ENCODE measurements at places on chromosomes 12 and 14.

DNA sequence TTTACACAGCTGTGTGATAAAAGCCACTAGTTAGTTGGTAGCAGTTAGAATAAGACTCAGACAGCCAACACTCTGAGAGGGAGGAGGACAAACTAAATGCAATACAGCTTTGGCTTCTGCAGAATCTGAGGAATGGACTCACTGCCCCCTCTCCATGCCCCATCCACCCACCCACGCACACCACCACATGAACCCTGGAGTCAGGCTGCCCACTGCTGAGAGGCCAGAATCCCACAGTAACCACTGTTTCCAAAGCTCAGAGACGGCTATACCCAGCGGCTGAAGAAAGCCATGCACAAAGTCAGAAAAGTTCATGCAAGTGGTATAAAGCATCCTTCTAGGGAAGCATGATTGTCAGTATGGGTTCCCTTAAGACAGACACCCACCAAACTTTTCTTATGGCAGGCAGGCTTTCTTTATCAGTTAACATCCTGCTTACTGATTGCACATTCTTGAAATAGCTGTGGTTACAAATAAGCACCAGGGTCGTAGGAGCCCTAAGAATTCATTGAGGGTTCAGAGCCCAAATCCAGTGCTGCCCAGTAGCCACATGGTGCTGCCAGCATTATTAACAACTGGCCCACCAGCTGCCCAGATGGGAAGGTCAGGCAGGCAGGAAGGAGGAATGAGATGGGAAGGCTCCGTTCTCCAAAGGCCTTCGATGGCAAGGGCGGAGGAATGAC is 61.5 kb downstream of the NT5DC3 start:
- no peak for DNase-seq

GRCh38 chr12:23209793-23210192 is 584.8 kb downstream of the ETNK1 start:
- no peak for DNase-seq

DNA sequence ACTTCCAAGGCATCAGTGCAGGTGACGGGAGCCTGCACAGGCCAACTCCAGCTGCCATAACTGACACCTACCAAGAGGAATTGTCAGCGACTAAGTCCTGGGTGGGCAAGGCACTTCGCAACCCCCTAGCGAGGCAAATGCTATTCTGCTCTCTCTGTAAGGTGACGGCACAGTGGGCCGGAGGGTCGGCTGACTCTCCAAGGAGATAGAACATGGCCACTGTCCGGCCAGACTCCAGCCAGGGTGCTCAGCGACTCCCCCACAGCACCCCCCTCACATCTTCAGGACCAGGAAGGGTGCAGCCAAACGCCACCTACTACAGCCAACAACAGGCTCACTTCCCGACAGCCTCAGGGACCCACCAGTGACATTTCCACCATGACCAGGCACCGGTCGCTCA is 13.2 kb downstream of the RAB35 start:
- no peak for DNase-seq

DNA sequence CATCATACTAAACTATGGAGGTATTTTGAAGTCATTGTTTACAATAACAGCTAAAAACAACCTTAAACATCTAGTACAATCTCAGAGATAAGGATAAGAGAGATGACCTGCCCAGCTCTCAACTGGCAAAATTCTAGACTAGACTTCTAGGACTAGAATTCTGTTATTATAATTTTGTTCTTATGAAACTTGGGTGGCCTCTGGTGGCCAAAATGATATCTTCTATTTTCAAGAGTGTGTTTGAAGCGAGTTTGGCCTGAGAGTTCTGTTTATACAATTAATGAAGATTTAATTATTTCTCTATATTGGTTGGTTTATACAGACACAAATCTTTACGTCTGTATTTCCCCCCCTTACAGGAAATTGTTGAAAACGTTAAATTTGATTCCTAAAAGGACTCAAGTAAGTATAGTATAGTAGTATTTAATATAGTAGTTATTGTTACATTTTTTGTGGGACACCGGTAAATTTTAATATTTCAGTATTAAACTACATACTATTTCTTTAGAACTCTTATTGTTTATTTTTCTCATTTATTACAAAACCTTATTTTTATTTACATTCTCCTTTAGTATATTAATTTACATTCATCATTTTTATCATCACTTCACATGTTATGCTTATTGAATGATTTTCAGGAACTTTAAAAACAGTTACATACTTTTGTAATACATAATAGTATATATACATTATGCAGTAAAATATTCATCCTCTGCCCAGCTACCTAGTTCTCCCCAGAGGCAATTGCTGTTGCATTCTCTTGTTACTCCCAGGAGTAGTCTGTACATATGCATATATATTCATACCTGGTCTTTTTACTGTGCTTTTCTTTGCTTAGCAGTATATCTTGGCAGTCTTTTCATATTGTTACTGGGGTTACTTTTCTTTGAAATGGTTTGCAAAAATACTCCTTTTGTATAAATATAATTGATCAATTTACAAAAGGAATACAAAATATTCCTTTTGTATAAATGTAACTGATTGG is 6.6 kb downstream of the PPHLN1 start:
- peak; percentile 27 for DNase-seq

- no peak for DNase-seq
These were observed 63.3 kb upstream of the FLRT2 start for GRCh38 chr14:85466678-85467077.

GRCh38 chr12:120529641-120530417 is 871 bp upstream of the COQ5 start:
- no peak for DNase-seq

- no peak for DNase-seq
These were observed 79.1 kb downstream of the LRIG3 start for GRCh38 chr12:58841058-58841798.

- DNase-seq = no peak
These were observed 122.0 kb downstream of the AKAP6 start for GRCh38 chr14:32450919-32451675.

DNA sequence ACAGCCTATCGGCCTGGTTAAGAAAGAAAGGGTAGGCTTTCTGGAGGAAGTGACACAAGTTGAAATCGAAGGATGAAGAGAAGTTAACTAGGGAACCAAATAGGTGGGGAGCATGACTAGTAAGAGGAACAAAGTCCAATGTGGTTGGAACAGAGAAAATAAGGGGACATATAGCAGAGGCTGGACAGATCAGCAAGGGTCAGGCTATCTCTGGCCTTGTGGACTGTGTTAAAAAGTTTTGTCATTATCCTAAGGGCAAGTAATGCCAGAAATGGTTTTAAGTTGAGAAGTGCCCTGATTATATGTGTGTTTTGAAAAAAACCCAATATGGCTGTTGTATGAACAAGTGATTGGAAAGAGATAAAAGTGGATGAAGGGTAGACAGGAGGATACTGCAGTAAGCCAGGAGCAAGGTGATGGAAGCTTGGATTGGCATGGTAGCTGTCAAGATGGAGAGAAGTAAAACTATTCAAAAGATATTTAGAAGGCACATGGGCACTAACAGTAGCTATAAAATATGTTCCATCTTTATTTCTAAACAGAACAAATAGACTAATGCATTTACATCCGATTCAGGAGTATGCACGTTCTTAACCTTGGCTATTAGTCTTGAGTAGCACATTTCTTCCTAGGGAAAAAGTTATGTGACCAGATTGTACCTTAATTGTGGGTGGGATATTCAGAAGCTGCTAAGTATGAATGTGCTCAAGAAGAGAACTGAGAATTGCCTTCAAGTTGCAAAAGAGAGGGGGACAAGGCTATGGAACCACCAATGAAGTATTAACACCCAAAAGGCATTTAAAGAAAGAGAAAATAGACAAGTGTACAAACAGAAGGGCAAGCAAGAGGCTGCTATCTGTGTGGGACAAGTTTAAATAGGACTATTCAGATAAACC is 46.8 kb upstream of the OR5AU1 start:
- DNase-seq = no peak

- no peak for DNase-seq
These were observed 430.2 kb upstream of the SEL1L start for GRCh38 chr14:81963846-81964245.

- DNase-seq = no peak
These were observed 12.8 kb downstream of the SERPINA1 start for GRCh38 chr14:94375552-94376107.

DNA sequence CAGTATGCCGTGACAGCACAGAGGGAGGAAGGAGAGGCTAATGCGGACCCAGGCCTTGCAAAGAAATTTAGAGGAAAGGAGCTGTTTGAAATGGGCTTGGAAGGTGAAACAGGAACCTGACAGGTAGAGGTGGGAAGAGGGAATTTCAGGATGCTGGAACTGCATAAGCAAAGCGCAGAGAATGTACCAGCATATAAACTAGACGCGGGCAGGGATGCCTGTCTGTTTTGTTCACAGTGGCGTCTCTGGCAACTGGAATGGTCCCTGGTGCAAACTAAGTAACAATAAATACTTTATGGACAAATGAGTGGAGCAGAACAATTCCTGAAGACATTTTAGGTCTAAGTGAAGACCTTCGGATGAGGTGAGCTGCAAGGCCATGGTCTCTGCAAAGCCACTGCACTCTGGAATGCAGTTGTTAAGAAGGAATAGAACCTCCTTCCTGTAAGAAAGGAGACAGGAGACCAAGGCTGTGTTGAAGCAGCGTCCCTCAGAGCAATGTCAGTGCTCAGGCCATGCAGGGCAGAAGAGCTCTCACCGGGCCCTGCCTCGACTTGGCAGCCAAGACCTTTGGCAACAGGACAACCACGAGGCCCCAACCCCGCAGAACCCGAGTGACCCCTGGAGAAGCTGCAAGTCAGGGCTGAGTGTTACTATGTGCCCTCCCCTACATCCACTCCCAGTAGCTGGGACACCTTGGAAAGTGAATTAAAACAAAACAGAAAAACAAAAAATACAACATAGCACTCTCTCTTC is 42.8 kb downstream of the PITPNM2 start:
- DNase-seq = no peak

GRCh38 chr12:93743999-93744689 is 67.0 kb downstream of the CRADD start:
- no peak for DNase-seq

DNA sequence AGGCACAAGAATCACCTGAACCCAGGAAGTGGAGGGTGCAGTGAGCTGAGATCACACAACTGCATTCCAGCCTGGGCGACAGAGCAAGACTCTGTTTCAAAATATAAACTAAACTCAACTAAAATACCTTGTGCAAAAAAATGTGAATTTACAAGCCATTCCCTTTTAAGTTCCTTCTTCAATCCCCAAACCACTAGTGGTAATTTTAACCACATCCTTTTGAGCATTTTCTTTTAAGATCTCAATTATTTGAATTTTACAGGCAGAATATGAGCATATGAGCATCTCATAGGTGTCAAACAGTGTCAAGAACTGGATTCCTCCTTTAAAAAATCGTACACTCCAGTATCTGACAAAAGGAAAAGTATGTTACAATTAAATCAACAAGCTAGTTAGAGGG is 57.0 kb upstream of the NPFF start:
- DNase-seq = no peak

DNA sequence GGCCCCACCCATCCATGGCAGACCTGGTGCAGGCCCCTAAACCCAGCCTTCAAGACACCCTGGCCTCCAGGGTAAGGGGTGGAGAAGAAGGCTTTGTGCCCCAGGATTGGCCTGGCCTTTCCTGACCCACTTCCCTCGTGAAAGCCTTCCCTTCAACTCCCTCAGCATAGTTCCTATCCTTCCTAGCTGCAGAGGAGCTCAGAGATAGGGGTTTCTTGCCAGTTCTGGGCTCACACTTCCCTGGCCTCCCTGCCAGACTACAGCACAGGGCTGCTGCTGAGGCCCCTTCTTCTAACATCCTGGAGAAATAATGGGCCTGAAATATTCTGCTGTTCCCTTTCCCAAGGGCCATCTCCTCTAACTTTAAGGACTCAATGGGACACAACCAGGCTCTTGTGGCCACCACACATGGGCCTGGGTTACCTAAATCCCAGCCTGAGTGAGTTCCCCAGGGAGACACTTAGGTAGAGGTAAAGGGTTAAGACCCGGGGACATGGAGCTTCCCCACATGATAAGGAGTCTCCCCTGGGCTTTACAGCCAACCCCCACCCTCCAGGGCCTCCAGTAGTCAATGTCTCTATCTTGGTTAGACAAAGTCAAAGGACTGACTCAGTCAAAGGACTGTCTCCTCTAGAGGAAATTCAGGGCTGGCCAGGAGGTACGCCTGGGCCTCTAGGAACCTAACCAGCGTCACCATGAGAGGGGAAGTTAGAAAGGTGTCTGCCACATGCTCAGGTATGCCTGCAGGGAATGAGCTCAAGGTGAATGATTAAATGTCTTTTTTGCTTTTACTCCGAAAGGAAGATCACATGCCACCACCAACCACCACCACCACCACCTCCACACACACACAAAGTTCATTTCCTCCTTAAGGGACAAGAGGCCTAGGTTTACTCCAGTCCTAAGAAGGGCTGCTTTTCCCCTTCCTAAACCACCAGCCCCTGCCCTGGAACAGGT is 7.1 kb downstream of the ZFP36L1 start:
- no peak for DNase-seq

DNA sequence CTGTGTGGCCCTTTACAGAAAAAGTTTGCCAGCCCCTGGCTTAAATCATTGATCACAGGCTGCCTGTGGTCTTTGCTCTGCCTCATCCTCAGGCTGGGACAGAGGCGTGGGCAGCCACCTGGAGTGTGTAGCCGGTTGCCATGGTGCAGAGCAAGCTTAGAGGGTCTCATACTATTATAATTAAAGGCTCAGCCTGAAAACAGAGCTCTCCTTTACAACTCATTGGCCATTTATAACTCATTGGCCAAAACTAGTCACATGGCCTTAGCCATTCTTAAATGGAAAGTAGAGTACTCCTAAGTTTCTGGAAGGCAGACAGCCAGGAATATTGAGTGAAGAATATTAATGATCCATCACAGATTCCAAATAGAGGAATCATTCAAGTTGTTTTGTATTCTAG is 3.0 kb downstream of the HSP90B1 start:
- no peak for DNase-seq

DNA sequence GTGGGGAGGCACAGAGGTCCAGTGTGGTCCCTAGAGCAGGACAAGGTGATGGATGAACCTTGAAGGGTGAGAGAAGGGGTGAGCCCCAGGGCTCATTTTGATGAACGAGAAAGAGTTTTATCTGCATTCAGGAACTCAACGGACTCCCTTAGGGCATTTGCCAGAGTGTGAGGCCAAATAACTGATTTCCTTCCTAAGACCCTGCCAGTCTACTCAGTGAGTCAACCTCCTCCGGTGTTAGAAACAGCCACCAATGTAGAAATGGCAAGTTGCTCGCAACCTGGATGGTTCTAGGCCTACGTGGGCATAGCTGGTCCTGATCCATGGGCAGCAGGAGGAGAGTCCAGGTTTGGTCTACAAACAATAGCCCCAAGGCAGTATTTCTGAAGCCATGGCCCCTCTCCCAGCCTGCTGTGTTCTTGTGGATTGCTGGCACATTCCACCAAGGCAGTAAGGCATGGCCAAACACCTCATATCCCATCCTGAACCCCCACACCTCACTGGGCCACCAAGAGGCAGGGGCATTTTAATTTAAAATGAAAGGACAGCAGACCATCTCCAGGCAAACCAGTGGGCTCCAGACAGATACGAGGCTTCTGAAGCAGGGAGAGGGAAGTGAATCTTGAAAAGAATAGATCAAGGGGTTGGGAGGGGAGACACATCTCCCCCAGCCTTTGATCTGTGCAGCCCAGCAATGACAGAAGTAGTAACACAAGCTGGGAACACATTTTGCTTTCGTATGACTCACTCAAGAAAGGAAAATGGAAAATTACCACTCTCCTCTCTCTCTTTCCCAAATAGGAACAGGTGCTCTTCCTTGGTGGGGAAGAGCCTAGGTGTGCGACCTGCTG is 25.4 kb upstream of the TESC start:
- DNase-seq = no peak

GRCh38 chr12:55633151-55633550 is 3.5 kb upstream of the OR10P1 start:
- DNase-seq = no peak

- no peak for DNase-seq
These were observed 89.6 kb downstream of the SCARB1 start for GRCh38 chr12:124774054-124774461.
